Pulmonary artery endothelial cell (primary cell): ENCODE measurements at places on chromosomes 4 and X. TPM values are rescaled to one million over a fixed set of nuclear protein-coding genes. Genes with fewer than 3 reads are reported as not detected.

GRCh38 chrX:123464709-123465108 is 268.1 kb downstream of the THOC2 start:
- DNase-seq, result no peak

DNA sequence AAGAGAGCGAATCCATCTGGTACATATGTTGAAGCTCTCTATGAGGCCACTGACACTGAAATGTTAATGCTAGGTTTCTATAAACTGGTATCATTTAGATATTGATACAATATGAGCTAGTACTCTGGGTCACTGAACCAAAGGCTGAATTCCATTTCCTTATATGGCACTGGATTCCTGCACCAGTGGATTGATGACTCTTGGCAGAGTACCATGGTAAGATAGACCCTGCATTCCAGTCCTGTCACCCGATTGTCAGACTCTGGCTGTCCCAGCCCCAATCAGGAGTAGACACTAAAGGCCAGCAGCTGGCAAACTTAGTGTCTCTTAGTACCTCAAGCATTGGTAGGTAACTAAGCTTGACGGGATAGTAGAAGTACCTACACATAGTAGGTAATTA is 44.0 kb upstream of the EOLA2 start:
- no peak for DNase-seq

The GSX2 gene
- total RNA-seq, result not detected in 2 replicates

DNA sequence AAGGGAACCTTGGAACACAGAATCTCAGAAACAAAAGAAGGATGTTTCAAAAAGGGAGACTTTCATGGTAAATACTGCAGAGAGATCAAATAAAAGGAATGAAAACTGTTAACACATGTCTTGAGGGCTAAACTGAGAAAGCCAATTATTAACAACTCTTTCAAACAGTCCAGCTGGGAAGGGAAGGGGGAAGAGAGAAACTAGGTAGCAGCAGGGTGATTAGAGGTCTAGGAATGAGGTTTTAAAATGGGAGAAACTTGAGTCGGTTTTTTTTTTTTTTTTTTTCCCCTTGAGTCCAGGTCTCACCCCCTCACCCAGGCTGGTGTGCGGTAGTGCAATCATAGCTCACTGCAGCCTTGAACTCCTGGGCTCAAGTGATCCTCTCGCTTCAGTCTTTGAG is 4.3 kb downstream of the BCLAF3 start:
- no peak for DNase-seq

GRCh38 chr4:152307669-152308068 is 228.2 kb downstream of the FBXW7 start:
- DNase-seq, result no peak
